COR-L47 (cell line): ENCODE measurements at places on chromosomes 4 and X.

GRCh38 chr4:71665358-71665757 is 118.5 kb downstream of the GC start:
- no peak for DNase-seq

DNA sequence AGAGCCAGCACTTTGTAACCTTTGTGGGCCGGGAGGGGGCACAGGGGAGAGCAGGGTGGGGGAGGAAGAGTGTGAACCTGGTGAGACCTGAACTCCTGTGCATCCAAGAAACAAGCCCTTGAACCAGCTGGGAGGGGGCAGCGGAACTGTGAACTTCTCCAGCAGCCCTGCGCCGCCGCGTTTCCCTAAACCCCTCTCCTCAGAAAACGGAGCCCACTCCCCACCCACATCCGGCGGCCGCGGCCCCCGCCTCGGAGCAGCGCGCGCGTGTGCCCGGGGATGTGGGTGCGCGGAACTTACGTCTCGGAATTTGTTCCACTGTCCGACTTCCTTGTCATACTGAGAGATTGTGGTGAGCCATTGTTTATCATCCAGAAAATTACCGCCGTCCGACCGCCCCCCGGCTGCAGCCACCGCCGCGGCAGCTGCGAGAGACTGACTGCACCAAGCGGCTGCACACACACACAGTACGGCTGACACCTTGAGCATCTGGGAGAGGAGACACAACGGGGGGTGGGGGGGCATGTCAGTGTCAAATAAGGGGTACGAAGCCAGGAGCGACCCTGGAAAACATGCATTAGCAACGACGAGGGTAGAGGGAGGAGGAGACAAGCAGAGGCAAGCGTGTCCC is 494 bp downstream of the SPOCK3 start:
- DNase-seq = peak; percentile 21

- peak; percentile 14 for DNase-seq
Observed at GRCh38 chrX:110407910-110408545, 49.4 kb downstream of the RTL9 start.

- no peak for DNase-seq
Observed at GRCh38 chrX:39356119-39356807, 555.0 kb downstream of the MID1IP1 start.

DNA sequence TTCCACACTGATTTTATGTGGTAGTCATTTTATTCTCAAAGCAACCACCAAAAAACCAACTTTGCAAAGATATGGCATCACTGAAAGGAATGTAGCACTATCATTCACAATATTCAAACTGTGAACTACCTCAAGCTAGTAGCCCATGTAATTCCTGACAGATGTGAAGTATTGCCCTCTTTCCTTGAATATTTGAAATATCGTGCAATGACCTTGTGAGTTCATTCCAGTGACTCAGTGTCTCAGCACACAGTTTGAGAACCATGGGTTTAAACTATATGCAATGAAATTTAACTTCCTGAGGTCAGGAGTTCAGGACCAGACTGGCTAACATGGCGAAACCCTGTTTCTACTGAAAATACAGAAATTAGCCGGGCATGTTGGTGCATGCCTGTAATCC is 20.9 kb upstream of the IQCM start:
- DNase-seq = no peak
